ENCODE measurements at places on chromosomes 2 and 18.

DNA sequence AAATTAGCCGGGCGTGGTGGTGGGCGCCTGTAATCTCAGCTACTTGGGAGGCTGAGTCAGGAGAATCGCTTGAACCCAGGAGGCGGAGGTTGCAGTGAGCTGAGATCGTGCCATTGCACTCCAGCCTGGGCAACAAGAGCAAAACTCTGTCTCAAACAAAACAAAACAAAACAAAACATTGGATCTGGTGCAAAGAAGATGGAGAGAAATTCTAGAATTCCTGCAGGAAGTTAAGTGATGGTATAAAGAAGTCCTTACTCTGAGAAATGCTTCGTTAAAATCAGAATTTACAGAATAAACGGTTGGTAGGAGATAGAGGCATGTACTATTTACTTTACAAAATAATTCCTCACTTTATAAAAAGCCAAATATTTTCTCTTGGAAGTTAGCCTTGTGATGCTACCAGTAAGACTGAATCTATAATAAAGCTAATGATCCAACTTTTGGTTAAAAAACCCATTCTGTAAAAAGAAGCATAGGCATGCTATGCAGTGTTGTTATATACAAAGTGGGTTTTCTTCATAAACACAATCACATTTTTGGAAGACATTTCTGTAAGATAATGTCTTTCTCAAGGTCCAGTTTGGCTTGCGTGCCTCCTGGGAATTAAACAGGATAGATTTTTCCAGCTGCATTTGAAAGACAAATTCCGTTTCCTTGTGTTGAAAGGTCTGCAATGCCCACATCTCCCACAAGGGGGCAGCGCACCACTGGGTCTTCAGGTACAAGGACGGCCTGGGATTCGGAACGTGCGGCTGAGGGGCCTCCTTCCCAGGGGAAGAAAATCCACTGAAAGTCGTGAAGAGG is 35.6 kb upstream of the PNO1 start:
- peak; percentile 29 for DNase-seq

DNA sequence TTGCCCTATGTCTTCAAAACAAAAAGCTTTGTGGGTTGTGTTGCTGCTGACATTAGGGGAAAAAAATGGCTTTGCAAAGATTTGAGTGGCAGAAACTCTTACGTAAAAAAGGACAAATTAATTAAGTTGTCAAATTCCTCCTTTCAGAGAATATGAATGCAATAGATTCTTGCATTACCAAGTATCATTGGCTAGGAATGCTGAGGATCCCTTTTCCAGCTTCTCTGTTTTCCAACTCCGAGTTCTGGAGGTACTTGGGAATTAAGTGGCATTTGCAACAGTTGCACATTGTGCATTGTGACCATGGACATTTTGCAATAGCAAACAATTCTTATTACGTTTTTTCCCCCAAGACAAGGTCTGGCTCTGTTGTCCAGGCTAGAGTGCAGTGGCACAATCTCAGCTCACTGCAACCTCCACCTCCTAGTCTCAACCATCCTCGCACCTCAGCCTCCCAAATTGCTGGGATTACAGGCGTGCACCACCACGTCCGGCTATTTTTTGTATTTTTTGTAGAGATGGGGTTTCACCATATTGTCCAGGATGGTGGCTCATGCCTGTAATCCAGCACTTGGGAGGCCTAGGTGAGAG is 29.9 kb upstream of the PPP1CB start:
- DNase-seq: no peak

DNA sequence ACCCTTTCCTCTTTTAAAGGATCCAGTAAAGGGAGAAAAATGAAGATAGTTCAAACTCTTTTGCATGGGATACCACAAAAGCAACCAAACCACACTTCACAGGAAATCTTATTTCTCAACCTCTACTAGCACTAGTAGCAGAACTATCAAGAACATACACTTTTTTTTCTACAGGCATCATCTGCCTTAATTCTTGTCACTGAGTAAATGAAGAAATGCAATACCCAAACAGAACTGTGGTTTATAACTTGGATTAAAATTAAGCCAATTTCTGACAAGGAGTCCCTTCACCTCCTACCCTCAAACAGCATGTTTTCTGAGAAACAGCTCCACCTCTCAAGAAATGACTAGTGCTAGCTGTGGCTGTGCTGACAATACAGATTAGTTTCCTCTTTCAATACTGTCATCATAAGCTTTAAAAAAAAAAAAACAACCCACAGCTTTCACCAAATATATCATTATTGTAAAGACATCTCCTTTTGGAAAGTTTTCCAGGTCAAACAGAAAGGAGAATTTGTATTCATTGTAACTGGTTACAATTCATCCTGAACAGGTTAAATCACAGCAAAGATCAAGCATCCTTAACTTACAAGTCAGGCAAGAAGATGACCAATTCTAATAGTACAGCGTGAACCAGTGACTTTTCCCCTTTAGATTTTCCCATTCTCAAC is 44.4 kb downstream of the PTPN2 start:
- no peak for DNase-seq

DNA sequence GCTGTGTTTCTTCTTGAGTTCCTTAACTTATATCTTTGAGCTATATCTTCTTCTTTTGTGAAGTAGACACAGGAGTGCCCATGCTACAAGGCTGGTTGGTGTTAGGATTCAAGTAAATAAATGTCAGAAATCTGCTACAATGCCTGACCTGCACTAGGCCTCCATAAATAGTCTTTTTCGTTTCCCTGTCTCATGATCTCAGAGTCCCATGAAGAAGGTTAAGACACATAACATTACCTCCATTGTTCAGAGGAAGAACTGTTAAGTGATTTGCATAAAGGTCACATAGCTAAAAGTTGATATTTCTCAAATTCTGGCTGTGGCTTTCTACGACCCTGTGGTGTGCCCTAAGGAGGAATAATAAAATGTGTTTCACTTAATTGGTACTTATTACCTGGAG is 228.4 kb downstream of the KCNS3 start:
- DNase-seq: no peak

DNA sequence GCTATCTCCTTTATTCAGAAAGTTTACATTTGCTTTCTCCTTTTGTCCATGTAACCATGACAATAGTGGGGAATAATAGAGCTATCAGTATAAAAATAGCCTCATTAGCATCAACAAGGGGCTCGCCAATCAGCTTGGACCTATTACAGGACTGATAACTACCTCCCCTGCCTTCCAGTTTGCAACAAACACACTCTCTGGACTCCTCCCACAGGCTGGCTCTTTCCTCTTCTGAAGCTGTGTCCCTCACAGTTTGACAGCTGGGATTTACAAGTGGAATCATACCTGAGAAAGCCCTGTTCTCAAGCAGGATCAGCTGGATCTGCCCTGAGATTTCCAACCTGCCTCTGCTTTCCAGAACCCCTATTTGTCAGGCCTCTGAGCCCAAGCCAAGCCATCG is 162.5 kb downstream of the GRB14 start:
- DNase-seq: no peak

Data from stimulated activated CD8-positive, alpha-beta memory T cell treated with anti-CD3 and anti-CD28 coated beads, Interleukin-15, amount 100 ng/mL, for 4 hours (primary cell).